ENCODE measurements at places on chromosomes 13 and 19.

DNA sequence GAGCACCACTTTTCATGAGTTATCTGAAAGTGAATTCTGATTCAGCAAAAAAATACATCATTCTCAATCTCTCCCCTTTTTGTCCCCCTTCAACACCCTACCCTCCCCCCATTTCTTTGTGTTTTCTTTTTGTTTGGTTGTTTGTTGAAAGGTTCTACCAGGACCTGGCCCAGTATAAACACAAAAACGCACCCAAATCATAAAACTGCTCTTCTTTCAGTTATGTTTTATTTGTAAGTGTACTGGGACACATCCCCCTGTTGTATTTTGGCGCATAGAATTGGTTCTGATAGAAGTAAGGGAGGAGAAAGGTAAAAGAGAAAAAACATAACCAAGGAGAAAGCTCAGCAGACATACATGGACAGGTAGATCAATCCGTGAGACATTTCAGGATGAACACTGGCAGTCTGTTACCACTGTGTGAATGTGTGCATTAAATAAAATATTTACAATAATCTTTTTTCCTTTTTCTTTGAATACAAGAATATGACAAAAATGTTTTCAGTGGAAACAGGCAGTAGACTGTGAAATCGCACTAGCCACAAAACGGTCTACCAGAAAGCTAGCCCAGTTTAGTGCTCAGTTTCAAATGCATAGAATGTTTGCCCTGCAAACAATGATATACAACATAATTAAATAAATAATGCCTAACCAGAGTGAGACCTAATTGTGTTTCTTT lies 4.2 kb downstream of the POU4F1 start:
- no peak for DNase-seq

GRCh38 chr19:16033721-16034120 lies 42.6 kb upstream of the TPM4 start:
- no peak for DNase-seq

DNA sequence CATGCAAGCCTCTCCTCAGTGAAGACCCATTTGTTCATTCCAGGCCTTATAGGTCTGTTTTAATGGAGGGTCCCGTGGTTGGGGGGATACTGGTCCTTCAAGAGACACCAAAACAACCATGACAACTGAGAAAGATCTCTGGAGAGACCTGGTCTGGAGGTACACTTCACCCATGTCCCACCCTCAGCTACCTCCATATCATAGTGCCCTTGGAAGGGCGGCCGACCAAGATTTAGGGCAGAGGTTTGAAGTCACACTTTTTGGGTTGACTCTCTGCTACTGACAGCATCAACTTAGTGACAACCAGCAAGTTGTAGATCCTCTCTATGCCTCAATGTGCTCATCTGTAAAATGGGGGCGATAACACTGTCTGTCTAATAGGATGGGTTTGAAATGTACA lies 177.3 kb downstream of the TSHZ3 start:
- no peak for DNase-seq

GRCh38 chr19:51566489-51567100 lies 4.5 kb upstream of the ZNF175 start:
- no peak for DNase-seq

DNA sequence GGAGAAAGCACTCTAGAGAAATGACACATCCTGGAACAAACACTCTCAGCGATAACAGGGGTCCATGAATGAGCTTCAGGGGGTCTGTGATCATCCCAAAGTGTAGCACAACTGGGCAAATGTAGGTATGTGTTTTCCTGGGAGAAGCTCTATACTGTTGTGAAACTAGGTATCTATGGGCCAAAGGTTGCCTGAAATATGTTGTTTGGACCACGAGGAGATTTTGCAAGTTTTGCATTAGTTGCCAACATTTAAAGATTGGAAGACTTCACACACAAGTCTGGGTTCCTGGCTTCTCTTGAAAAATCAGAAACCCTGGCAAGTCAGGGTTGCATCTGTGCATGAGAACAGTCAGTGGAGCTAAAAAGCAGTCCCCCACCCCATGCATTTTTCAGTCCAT lies 26.7 kb upstream of the POU2F2 start:
- no peak for DNase-seq

DNA sequence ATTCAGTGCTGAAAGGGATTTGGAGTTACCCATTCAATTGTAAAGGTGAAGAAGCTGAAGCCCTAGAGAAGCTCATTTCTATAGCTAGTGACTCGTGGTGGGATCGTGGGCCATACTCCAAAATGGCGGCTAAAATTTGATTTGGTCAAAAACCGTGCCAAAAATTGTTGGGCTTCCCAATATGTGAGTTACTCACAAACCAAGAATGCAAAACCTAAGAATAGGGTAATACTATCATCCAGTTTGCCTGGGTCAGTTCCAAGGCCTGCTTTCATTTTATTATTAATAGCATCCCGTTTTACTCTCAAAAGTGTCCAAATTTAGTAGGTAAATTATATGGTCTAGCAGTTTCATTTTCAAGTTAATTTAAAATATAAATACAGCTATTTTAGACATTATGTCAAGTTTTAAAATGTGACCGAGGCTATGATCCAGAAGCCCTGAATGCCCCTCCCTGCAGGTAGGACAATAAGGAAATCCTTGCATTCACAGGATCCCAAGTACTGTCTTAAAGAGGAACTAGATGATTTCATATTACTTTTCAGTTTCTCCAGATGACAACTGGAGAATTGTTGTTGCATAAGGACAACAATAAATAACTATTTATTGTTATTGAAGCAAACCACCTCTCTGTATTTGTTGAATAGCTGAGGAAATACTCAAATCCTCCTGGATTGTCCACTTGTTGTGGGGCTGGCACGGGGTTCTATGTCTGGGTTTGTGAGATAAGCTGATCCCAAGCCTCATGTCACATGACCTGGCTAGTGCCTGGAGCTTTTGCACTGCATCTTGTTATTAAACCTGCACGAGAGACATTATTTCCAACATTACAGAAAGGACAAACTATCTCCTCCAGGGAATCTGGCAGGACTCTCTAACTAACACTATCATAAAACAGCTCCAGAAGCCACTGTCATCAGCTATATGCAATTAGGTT lies 11.6 kb upstream of the RAP2A start:
- no peak for DNase-seq

GRCh38 chr19:1103132-1103707 lies 574 bp upstream of the GPX4 start:
- DNase-seq, result no peak

- DNase-seq, result no peak
Measured at GRCh38 chr13:75636436-75637180, 478 bp downstream of the LMO7 start.

DNA sequence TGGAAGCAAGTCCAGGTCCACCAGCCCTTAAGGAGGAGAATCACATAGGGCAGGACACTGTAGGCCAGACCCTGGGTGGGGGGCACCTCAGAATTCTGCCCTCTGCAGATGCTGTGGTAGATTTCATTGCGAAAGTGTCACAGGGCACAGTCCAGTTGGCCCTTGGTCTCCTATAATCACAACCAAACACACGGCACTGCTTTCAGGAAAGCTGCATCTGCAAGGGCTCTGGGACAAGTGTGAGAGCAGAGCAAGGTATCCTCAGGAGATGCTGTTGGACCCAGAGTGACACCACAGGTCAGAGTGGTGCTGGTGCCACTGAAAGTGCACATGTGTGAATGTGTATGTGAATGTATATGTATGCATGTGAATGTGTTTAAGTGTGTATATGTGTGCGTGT lies 88.6 kb upstream of the MBNL2 start:
- no peak for DNase-seq

- DNase-seq, result no peak
Measured at GRCh38 chr19:30310602-30311263, 61.5 kb upstream of the ZNF536 start.
